CD4-positive, alpha-beta T cell treated with Interleukin-15 for 4 hours (primary cell): ENCODE measurements at places on chromosomes 7 and 10.

DNA sequence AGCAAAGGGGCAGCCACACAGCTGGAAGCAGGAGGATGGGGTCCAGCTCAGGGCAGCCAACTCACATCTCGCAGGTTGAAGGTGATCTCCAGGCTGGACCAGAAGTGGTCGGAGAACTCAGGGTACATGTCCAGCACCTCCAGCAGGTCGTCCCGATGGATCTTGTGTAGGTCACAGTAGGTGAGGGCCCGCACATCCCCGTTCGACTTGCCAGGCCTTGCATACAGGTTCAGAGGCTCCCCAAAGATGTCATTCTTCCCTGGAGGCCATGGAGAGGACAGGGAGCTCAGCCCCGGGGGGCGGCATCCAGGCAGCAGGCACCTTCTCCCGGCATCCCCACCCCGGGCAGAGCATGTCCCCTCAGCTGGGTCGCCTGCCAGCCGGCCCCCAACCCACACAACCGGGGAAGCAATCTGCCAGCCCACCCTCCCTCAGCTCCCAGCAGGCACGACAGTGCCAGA lies 29.3 kb downstream of the KCNH2 start:
- no peak for DNase-seq

DNA sequence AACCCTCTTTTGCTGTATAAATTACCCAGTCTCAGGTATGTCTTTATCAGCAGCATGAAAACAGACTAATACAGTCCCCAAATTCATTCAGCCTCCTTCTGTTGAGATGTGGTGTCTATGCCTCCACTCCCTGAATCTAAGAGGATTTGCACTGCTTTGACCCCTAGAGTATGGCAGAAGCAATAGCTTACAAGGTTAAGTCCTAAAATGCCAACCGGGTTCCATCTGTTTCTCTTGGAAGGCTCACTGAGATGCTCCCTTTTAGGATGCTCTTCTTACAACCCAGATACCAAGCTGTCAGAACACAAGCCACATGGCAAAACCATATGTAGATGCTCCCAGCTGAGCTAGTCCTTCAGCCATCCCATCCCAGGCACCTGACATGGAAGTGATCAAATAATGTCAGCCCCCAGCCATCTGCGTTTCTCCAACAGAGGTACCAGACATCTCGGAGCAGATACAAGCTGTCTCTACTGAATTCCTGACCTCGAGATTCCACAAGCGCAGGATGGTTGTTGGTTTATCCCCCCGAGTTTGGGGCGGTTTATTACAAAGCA lies 20.2 kb downstream of the CALN1 start:
- no peak for DNase-seq

- peak; percentile 17 for DNase-seq
Observed at GRCh38 chr10:110458266-110458920, 39.3 kb upstream of the DUSP5 start.

GRCh38 chr10:33304423-33305225 lies 29.8 kb downstream of the NRP1 start:
- no peak for DNase-seq

DNA sequence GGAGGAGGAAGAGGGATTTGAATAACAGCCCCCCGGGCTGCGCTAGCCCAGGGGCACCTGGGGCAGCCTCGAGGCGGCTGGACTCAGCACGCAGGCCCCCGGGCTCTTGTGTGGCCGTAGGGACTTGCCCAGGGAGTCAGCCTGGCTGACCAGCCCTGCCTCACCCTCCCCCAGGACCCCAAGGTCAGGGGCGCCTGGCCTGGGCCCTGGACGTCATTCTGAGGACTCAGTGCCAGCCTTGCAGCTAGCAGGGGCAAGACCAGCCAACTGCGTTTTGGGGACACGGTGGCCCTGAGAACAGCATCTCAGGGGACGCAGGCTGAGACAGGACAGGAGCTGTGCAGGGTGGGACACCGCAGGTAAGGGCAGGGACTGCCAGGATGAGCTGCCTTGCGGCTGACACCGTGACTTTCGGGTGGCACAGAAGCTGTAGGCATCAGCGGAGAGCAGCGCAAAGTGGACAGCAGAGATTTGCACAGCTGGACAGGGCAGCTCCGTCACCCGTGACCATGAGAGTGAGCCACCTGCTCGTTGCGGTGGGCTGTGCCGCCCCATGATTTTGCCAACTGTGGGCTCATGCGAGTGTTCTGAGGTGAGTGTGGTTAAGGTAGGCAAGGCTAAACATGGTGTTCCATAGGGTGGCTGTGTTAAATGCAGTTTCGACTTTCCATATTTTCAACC lies 48.1 kb upstream of the UBE3C start:
- DNase-seq: no peak

GRCh38 chr7:158237672-158238335 lies 349.8 kb downstream of the PTPRN2 start:
- DNase-seq: no peak

DNA sequence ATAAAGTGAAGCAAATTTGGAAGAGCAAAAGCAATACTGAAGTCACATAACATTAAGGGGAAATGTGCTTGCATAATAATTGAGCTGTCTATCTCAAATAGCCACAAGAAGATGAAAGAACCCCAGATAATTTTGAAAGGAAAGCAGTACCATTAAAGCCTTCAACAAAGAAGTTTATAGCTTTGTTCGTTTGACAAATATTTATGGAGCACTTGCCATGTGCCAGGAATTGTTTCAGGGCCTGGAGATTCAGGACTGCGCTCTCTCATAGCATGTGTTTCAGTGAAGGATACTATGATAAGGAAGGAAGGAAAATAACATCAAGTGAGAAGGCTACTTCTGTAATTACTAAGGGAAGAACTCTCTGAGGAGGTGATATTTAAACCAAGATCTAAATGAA lies 212.3 kb upstream of the CSTF2T start:
- no peak for DNase-seq

DNA sequence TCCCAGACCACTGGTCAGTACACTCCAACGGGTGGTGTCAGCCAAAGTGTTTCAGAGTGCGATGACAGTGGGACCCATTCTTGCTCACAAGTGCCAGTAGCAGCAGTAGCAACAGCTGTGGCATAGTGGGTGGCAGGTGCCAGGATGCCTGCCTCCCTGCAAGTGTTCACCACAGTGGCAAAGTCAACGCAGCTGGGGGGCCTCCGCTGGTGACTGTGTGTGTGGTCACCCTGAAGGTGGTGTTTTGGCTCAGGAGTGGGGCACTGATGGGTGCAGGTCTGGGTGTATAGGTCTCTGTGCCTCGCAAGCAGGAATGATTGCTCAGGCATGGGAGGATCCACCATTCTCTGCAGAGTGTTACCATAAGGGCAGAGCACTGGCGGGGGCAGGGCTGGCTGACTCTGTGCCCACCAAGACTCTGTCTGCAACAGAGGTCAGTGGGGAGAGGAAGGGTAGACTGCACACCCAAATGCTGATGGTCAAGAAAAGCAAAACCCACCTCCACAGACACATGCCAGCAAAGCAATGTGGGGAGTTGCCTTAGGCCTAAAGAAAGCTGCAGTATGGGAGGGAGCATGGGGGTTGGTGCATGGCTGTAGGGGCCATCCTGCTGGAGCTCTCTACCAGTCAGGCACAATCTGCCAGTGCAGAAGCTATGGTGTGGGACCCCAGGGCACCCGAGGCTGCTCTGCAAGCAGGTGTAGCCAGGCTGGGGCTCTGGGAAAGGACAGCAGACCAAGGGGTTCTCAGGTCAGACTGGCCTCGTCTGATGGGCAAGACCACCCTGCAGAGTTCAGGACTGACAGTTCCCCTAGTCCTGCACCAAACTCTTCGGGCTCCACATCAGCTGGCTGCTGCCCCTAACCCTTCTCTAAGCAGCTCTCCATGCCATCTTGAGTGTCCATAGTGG lies 368.1 kb downstream of the CTNNA3 start:
- no peak for DNase-seq

DNA sequence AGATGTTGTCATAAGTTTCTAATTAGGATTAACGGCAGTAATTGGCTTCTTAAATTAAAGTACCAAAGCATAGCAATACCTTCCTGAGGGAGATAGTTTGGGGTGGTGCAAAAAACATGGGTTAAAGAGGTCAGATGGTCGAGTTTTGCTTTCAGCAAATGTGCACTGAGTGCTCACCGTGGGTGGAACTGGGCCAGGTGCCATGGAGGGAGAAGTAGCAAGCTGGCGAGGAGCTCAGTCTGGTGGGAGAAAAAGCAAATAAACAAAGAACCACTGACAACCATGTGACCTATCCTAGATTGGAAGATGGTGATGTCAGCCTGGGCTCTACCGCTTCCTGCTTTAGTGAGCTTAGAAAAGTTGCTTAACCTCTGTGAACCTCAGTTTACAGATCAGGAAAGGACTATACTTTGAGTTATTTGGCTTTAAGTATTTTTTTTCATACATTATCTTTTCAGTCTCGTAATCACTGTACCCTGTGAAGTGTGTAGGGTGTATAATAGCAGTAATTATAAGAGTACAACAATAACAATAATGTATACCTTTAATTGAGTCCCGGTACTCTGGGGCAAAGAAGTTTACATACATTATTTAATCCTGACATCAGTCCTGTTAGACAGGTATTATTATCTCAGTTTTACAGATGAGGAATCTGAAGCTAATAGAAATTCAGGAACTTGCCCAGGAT lies 69.0 kb upstream of the PDCD4 start:
- peak; percentile 41 for DNase-seq
